ENCODE measurements at places on chromosomes 7 and 10.

DNA sequence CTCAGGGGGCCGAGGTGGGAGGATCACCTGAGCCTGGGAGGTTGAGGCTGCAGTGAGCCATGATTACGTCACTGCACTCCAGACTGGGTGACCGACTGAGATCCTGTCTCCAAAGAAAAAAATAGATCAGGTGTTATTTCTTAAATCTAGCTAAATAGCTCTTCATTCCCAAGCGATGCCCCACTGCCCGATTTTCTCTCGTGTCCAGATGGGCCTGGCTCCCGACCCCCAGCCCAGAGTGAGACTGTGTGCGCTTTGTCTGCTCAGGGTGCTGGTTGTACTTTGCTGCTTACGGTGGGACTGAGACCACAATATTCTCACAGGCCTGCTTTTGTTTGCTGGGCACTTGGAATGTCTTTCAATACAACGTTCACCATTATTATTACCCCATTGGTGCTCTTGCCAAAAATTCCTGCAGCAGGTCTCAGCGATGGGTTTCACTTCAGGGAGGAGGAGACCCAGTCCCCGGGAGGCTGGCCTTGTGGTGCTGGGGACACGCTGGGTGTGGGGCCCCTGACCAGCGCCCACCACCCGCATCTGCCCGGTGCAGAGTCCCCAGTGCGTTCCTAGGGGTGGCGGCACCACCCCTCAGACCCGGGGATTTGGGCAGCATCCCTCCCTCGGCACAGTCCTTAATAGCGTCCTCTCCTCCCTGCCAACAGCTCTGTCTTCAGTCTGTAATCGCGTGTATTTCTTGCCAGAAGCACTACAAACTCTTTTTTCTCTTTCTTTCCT is 20.4 kb upstream of the DPYSL4 start:
- no peaks in the 10 kb centered on the region for H3K36me3 ChIP-seq
- peaks cover 21% of the 10 kb centered on the region for H3K4me1 ChIP-seq
- no peak for DNase-seq
- no peaks in the 10 kb centered on the region for H3K27me3 ChIP-seq
- no peak overlapping the region for H3K4me3 ChIP-seq

DNA sequence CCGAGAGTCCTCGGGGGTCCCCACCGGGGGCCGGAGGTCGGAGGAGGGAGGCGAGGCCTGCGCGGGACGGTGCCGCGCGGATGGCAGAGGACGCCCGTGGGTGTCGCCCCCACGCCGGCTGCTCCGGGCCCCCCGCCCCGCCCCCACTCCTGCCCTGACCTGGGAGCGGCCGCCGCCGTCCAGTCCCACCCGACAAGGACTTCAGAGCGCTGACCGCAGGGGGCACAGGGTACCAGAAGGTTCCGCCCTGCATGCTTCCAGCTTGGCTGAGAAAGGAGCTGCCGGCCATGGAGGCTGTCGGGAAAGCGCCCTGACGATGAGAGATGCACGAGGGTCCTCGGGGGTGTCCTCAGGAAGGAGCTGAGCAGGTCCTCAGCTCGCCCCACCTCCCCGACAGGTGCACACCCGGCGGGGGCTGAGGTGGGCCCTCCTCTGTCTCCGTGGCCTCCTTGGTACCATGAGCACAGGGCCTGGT is 57.0 kb upstream of the DNAJB6 start:
- no peak for DNase-seq
- H3K27me3 ChIP-seq = peaks cover 28% of the 10 kb centered on the region
- peak overlapping the region; percentile 35 for H3K4me3 ChIP-seq

DNA sequence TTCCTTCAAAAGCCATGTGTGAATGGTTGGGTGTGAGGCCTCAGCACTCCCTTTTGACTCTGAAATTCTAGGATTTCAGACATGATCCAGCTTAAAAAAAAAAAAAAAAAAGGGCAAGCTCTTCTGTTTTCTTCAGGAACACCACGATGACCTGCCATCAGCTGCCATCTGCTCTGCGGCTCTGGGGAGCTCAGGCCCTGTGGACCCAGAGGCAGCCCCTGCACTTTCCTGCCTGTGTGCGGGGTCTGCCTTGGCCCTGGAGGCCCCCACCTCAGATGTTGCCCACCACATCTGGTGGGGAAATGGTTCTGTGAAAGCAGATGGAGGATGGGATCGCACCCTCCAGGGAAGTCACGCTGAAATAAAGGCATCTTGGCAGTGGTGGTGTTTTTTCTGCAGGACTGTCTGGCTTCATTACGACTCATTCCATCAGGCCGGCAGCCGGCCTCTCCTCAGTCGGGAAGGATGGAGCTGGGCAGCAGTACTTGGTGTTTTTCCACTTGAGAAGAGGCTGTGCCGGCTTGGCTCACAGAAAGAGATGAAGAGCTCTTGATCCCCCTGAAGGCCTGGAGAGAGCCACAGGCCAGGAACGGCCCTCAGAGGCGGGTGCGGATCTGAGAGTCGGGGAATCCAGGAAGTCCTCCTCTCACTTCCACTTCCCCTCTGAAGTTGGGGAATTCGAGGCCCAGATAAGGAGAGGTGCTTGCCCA is 66.1 kb upstream of the AQP1 start:
- H3K4me1 ChIP-seq = no peaks in the 10 kb centered on the region
- H3K4me3 ChIP-seq = no peak overlapping the region
- DNase-seq = no peak
- H3K27me3 ChIP-seq = no peaks in the 10 kb centered on the region

- H3K4me1 ChIP-seq = no peaks in the 10 kb centered on the region
- no peak overlapping the region for H3K4me3 ChIP-seq
- H3K27ac ChIP-seq = no peak overlapping the region
- H3K27me3 ChIP-seq = no peaks in the 10 kb centered on the region
- no peak for DNase-seq
- H3K36me3 ChIP-seq = no peaks in the 10 kb centered on the region
These were observed 66.0 kb upstream of the DOCK1 start for GRCh38 chr10:126839094-126839761.

DNA sequence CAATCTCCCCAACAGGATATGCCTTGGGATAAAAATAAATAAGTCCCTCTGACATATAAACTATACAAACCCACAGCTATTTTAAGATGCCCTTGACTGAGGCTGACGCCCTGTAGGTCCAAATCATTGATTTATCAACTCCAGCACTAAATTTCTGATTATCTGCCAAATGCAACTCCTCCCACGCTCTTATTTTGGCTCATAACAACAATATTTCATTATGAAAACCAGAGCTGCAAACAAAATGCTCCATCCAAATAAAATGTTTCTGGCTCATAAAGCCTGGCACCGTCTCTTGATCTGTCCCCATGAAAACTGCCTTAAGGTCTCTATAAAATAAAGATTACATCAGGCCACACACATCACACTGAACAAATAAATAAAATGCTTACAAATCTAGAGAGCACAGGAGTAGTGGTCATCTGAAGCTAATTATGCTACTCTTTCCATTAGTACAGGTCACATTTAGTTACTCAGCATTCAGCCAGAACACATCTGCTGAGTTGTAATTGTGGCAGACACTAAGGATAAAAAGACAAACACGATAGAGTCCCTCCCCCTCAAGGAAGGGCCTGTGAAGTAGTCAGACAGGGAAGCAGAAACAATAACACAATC is 28.8 kb downstream of the CACUL1 start:
- H3K27me3 ChIP-seq = no peaks in the 10 kb centered on the region
- H3K27ac ChIP-seq = no peak overlapping the region
- no peak overlapping the region for H3K4me3 ChIP-seq
- no peak for DNase-seq
- peaks cover 15% of the 10 kb centered on the region for H3K36me3 ChIP-seq
- H3K4me1 ChIP-seq = peaks cover 9% of the 10 kb centered on the region

- no peak overlapping the region for H3K27ac ChIP-seq
- no peak overlapping the region for H3K4me3 ChIP-seq
- no peak for DNase-seq
- H3K4me1 ChIP-seq = no peaks in the 10 kb centered on the region
These were observed 487.6 kb upstream of the MBL2 start for GRCh38 chr10:53260213-53260612.

DNA sequence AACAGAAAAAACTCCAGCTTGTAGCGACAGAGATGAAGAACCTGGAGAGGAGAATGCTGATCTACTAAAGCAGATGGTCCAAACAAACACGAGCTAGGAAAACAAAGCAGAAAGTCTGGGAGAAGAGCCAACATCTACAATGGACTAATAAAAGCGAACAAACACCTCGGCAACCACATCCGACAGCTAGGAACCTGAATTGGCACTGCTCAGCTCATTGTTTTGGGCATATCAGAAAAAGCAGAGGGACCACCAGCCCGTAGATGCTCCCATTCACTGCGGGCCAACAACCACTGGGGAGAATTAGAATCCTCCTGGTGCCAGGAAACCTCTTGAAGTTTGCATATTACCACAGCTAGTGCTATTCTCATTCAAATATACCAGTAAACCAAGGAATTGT is 204.7 kb downstream of the NXPH1 start:
- H3K4me1 ChIP-seq = no peaks in the 10 kb centered on the region
- no peak overlapping the region for H3K4me3 ChIP-seq
- no peak overlapping the region for H3K27ac ChIP-seq
- no peaks in the 10 kb centered on the region for H3K36me3 ChIP-seq

DNA sequence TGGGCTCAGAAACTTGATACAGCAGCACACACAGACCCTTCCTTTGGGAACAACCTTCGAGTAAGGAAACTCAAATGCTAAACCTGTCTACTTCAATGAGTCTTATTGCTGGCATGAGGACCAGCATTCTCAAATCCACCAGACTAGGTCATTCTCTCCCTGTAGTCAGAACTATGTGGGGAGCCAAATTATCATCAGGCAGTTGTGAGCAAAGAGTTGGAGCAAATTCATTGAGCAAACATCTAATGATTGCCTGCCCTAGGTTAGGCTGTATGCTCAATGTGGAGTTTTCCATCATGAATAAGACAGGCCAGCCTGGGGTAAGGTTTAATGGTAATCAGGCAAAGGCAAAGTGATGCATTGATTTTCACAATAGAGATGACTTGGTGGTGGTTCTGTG is 3.6 kb downstream of the EPDR1 start:
- no peak for DNase-seq
- no peaks in the 10 kb centered on the region for H3K36me3 ChIP-seq
- no peak overlapping the region for H3K4me3 ChIP-seq
- peaks cover 38% of the 10 kb centered on the region for H3K27me3 ChIP-seq

- peaks cover 15% of the 10 kb centered on the region for H3K4me1 ChIP-seq
- H3K27ac ChIP-seq = no peak overlapping the region
- no peaks in the 10 kb centered on the region for H3K27me3 ChIP-seq
- H3K4me3 ChIP-seq = no peak overlapping the region
These were observed 66.3 kb upstream of the KLF6 start for GRCh38 chr10:3850999-3851937.

- no peak for DNase-seq
- H3K27ac ChIP-seq = no peak overlapping the region
- no peak overlapping the region for H3K4me3 ChIP-seq
- no peaks in the 10 kb centered on the region for H3K27me3 ChIP-seq
- H3K4me1 ChIP-seq = no peaks in the 10 kb centered on the region
These were observed 122.0 kb downstream of the EBF3 start for GRCh38 chr10:129842031-129842430.

- no peak overlapping the region for H3K27ac ChIP-seq
- DNase-seq = no peak
- H3K27me3 ChIP-seq = no peaks in the 10 kb centered on the region
- H3K4me3 ChIP-seq = no peak overlapping the region
- H3K36me3 ChIP-seq = no peaks in the 10 kb centered on the region
These were observed 68.3 kb downstream of the PRKAG2 start for GRCh38 chr7:151808400-151809145.

DNA sequence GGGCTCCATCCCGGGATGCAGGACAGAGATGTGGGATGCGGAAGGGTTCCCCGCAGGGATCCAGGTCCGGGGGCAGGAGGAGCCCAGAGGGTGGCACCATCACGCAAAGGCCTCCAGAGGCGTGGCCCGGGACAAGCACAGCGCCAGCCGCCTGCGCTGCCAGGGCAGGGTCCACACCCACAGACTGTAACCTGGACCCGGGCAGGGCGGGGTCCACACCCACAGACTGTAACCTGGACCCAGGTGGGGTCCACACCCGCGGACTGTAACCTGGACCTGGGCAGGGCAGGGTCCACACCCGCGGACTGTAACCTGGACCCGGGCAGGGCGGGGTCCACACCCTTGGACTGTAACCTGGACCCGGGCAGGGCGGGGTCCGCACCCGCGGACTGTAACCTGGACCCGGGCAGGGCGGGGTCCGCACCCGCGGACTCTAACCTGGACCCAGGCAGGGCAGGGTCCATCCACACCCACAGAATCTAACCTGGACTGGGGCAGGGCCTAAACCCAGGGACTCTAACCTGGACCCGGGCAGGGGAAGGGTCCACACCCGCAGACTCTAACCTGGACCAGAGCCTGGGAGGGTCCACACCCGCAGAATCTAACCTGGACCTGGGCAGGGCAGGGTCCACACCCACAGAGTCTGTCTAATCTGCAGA is 37.5 kb upstream of the SUN1 start:
- no peaks in the 10 kb centered on the region for H3K36me3 ChIP-seq
- H3K27ac ChIP-seq = no peak overlapping the region
- DNase-seq = no peak
- H3K27me3 ChIP-seq = no peaks in the 10 kb centered on the region
- H3K4me3 ChIP-seq = no peak overlapping the region
- H3K4me1 ChIP-seq = no peaks in the 10 kb centered on the region

- H3K27me3 ChIP-seq = no peaks in the 10 kb centered on the region
- no peaks in the 10 kb centered on the region for H3K4me1 ChIP-seq
- H3K27ac ChIP-seq = no peak overlapping the region
- H3K36me3 ChIP-seq = no peaks in the 10 kb centered on the region
- no peak overlapping the region for H3K4me3 ChIP-seq
- no peak for DNase-seq
These were observed 56.1 kb upstream of the PDLIM1 start for GRCh38 chr10:95346715-95347401.

DNA sequence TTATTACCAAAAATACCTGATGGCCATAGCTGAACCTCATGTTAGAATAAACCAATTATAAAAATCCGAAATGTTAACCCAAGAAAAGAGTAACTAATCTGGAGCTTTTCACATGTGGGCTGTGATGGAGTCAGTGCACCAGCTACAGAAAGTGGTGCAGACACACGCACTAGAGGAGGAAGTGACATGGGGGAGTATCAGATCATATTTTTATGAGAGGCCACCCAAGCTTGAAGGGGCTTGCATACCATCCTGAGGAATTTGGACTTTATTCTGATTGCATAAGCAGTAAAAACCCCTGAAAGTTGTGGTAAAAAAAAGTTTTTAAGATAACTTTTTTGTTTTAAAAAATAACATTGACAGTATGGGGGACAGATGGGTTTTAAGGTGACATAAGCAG is 1148.5 kb upstream of the CELF2 start:
- H3K36me3 ChIP-seq = no peaks in the 10 kb centered on the region
- no peak overlapping the region for H3K27ac ChIP-seq
- no peak overlapping the region for H3K4me3 ChIP-seq

- peaks cover 42% of the 10 kb centered on the region for H3K4me1 ChIP-seq
- H3K4me3 ChIP-seq = peak overlapping the region; percentile 27
- no peaks in the 10 kb centered on the region for H3K27me3 ChIP-seq
- peaks cover 28% of the 10 kb centered on the region for H3K36me3 ChIP-seq
- H3K27ac ChIP-seq = no peak overlapping the region
These were observed 11.1 kb downstream of the FAS start for GRCh38 chr10:89001729-89002072.

GRCh38 chr7:14195871-14196270 is 206.4 kb upstream of the ETV1 start:
- H3K27ac ChIP-seq = no peak overlapping the region
- H3K4me3 ChIP-seq = no peak overlapping the region
- no peaks in the 10 kb centered on the region for H3K36me3 ChIP-seq
- no peaks in the 10 kb centered on the region for H3K4me1 ChIP-seq
- DNase-seq = no peak

GRCh38 chr7:46003161-46003560 is 82.1 kb upstream of the IGFBP3 start:
- no peaks in the 10 kb centered on the region for H3K27me3 ChIP-seq
- H3K36me3 ChIP-seq = no peaks in the 10 kb centered on the region
- no peak for DNase-seq
- H3K27ac ChIP-seq = no peak overlapping the region

GRCh38 chr10:2509081-2509531 is 558.2 kb upstream of the PFKP start:
- no peak for DNase-seq
- no peak overlapping the region for H3K4me3 ChIP-seq
- H3K36me3 ChIP-seq = no peaks in the 10 kb centered on the region
- no peak overlapping the region for H3K27ac ChIP-seq
- no peaks in the 10 kb centered on the region for H3K4me1 ChIP-seq

All from CD4-positive, alpha-beta T cell (primary cell).